NCI-H460 (cell line): ENCODE measurements at places on chromosomes 7 and 10. TPM values are rescaled to one million over a fixed set of nuclear protein-coding genes. Genes with fewer than 3 reads are reported as not detected.
A peak's percentile ranks its signal among the peaks of the same experiment; 100 is the strongest.

Gene TUBAL3
- total RNA-seq: 1.6 and 1.9 TPM in 2 replicates

Gene CCSER2
- total RNA-seq: 24.3 and 25.0 TPM in 2 replicates

Gene HMX3
- total RNA-seq: 3.9 and 5.3 TPM in 2 replicates

Gene EN2
- total RNA-seq: 0.75 and 0.84 TPM in 2 replicates

Gene FXYD4
- total RNA-seq: 0.50 and 1.8 TPM in 2 replicates

Gene DIP2C
- 4.0 and 5.3 TPM in 2 replicates for total RNA-seq

Gene CNNM1
- 1.8 and 2.5 TPM in 2 replicates for total RNA-seq

Gene PPP1R17
- not detected in 2 replicates for total RNA-seq

Gene TAS2R3
- total RNA-seq: 0.78 and 0.84 TPM in 2 replicates

Gene CTBP2
- total RNA-seq: 75.1 and 77.3 TPM in 2 replicates

Gene LIPK
- not detected in 2 replicates for total RNA-seq

DNA sequence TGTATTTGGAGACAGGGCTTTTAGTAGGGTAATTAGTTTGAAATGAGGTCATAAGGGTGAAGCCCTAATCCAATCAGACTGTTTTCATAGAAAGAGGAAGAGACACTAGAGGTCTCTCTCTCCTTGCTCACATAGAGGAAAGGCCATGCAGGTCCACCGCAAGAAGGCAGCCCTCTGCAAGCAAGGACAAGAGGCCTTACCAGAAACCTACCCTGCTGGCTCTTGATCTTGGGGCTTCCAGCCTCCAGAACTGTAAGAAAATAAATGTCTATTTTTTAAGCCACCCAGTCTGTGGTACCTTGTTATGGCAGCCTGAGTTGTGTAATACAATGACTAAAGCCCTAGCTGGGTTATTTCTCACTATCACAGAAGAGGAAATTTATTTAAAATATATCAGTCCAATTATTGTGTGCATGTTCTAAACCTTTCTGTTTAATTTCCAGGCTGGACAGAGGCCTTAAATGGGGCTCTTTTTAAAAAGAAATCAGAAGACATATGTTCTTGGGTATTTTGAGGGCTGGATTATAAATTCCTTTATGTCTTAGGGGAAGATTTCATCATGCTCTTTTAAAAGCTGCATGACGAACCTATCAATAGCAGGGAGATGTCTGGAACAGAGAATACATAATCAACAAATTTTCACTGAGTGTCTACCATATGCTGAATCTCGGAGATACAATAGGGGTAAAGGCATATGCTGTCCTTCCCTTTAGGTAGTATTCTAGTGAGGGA, 12.9 kb upstream of the TMEM26 start:
- no peak for DNase-seq

DNA sequence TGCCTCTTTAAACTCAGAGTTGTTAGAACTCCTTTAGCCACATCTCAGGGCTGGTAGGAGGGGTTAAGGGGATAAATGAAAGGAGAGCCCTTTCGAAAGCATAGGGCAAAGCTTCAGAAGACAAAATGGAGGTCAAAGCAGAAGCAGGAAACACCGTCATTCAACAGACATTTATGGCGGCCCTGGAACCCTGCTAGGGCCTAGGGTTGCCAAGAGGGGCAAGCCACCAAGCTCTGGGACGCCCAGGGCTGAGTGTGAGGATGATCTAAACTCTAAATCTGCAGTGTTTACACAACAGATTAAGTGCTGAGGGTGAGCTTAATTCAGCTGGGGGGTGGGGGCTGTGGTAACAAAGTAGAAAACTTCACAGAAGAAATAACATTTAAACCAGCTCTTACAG, 79.0 kb upstream of the NFE2L3 start:
- DNase-seq: no peak

DNA sequence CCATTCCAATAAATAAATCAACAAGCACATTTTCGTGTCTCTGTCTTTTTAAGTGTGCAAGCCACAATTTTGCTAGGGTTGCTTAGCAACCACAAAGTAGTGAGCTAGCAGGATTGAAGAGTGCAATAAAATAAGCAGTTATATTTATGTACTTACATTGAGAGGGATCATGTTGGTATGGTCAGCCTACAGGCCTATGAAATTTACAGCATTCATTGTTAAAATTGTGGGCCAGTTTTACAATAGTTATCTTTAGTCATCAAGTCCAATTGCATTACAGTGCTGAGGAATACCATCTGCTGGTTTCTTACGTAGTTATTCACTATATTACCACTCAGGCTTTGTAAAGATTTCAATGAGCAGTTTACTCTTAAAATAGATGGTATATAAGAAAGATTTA, 192.5 kb upstream of the POT1 start:
- no peak for DNase-seq

- no peak for DNase-seq
Observed at GRCh38 chr10:3196958-3197347, 24.4 kb upstream of the PITRM1 start.

GRCh38 chr7:81680120-81680519, 89.7 kb downstream of the HGF start:
- no peak for DNase-seq

GRCh38 chr7:110442381-110442837, 648.5 kb upstream of the LRRN3 start:
- peak; percentile 34 for DNase-seq

GRCh38 chr10:69222157-69223027, 2.3 kb downstream of the HKDC1 start:
- peak; percentile 61 for DNase-seq

- DNase-seq: no peak
Observed at GRCh38 chr7:101506531-101506930, 122.6 kb downstream of the MYL10 start.

GRCh38 chr7:83643012-83643411, 5.9 kb downstream of the SEMA3E start:
- DNase-seq: no peak

DNA sequence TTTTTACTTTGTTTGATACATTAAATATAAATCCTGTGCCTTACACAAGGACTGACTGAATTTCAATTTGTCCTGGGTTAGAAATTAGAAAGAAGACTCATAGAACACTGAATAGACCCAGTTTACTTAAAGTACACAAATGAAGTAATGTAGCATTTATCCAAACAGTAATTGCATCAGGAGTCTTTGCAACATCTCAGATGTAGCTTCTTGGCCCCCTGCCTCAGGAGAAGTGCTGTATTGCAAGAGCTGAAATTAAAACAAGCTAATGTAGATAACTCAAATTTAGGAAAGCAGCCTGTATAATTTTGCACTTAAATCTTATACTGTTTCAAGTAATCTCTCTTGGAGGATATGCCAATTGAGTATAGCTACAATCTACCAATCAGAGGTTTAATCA, 54.3 kb upstream of the KCND2 start:
- DNase-seq: no peak

- DNase-seq: no peak
Observed at GRCh38 chr10:9275861-9276260, 1221.4 kb downstream of the GATA3 start.

DNA sequence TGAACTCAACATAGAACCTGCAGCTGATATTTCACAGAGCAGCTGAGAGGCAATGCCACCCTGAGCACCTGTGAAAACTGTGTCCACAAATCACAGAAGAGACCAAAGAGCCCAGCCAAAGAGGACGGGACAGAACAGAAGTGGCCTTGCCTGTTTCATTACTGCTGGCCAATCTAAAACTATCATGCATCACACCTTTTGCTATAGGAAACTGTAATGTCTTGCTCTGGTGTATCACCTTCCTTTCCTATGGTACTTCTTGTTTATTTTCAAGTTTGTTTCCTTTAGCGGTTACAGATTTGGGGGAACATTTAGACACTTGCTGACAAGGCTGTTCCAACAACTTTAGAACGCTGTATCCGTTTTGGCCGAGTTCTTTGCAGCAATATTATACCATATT, 80.3 kb downstream of the PIP4K2A start:
- DNase-seq: no peak

- DNase-seq: no peak
Observed at GRCh38 chr10:52577047-52577446, 195.5 kb downstream of the MBL2 start.
